ENCODE measurements at places on chromosomes 5 and 9.

DNA sequence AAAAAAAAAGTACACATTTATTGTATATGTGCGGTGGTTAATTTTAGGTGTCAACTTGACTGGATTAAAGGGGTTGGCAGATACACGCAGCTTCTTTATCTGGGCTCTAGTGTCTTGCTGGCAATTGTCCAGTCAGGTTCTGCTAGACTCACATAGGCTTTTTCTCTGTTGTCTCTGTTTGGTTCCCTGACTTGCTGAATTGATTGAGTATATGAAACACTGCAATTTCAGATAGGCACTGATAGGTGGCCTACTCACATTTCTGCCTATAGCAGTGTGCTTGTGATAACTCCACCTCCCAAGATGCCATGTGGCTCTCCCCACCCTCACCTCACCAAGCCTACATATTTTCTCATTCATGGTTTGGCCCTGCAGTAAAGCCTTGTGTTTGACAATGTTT lies 52.5 kb downstream of the AOPEP start:
- no peak for DNase-seq

DNA sequence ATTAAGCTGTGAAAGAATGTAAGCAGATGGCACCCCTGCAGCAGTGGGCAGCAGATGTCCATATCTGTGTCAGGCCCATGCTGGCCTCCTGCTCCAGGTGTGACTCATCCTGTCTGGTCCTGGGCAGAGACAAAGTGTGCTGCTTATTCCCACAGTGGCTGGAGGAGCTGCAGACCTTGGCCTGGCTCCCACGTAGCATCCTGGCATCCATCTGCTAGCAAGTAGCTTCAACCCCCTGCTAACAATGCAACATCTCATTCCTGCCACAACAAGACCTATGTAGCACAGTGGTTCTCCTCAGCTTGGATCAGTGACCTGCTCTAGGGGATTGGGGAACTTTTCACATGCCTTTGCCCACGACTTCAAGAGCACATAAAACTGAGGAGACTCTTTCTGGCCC lies 126.4 kb upstream of the SLC12A2 start:
- DNase-seq = peak; percentile 51

DNA sequence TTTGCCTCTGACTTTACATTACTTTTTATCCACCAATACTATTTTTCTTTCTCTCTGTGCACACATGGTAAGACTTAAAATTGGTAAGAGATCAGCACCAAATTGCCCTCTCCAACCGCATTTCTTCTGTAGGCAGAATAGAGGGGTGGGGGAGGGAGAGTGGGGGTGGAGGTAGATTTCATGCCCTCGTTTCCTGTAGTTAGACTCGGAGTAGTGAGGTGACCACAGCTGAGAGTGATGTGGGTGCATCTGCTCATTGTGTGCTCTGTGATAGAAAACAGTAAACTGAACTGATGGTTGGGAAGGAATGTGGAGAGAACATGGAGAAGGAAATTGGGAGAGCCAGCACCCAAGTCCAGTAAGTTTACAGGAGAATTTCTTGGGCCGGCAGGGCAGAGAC lies 498.3 kb downstream of the IRX1 start:
- DNase-seq = no peak

DNA sequence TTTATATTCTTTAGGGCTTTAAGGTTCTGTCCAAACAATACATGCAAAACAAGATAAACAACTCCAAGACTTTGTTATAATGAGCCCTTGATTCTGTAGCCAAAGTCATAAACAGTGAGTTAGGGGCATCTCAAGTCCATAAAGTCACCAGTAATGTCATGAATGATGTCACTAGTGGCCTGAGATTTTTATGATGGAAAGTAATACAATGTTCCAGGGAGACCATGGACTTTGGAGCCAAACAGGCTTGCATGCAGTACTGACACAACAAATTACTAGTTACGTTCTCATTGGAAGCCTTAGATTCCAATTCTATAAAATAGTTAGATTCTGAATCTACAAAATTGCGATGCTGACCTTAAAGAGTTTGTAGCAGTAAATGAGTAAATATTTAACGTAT lies 280.0 kb downstream of the HINT1 start:
- no peak for DNase-seq

- DNase-seq = no peak
These were observed 18.4 kb upstream of the ADRA1B start for GRCh38 chr5:159897786-159898393.

DNA sequence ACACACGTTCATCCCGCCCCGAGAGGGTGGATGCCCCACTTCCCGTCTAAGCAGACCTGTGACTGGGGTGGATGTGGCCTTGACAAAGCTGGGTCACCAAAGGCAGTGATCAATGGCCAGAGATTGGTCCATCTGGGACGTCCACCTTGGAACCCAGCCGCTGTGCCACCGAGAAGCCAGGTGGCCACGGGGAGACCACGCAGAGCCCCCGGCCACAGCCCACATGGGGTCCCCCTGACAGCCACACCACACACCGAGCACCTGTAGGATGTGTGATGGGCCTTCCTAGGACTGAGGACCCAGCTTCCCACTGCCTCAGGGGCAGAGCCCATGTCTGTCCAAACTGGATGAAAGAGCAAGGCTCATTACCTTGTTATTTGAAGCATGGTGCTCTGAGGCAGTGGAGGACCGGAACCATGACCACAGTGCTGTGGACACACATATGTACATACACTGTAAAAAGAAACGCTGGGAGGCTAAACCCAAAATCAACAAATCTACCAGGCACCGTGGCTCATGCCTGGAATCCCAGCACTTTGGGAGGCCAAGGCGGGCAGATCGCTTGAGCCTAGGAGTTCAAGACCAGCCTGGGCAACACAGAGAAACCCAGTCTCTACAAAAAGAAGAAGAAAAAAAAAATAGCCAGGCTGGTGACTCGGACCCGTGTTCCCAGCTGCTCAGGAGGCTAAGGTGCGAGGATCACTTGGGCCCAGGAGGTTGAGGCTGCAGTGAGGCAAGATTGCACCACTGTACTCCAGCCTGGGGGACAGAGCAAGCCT lies 50.1 kb downstream of the MRPL36 start:
- DNase-seq = no peak

DNA sequence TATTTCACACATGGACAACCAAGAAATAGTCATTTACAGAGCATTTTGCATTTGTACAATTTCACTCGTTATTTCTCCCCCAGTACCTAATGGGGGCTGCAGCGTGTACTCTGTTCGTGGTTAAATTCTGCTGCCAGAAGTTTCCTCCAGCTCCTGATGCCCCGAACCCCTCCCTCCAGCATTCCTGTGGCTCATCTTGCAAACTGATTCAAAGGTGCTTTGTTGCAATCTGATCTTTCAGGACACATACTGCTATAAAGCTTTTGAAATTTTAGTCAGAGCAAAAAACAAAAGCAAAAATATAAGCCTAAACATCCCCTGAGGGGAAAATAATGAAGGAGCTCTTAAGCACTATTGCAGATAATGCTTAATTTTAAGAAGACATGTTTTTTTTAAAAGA lies 27.7 kb downstream of the UBLCP1 start:
- no peak for DNase-seq

GRCh38 chr9:137716694-137717287 lies 98.0 kb downstream of the EHMT1 start:
- DNase-seq = no peak

DNA sequence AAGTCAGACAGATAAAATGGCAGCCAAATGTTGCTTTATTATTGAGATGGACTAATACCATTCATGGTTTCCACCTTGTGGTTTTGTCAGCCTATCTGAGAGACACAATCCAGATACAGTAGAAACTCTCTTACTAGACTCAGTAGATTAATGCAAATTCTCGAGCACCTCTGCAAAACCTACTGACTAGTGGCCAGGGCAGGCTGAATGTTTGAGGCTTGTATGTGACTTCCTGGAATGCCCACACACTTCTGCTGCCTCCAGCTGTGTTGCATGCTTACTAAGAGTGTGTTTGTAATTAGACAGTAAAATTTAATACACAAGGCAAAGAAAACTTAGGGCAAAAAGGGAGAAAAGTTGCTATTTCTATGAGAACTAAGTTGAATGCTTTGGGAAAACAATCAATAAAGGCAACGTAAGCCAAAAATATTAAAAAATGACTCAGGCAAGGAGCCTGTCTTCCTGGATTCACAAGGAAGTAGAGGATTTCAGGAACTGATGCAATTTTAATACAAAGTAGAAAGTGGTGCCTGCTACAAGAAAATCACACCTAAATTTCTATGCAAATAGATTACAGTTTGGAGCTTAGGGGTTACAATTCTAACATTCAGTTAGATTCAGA lies 30.2 kb upstream of the CCNG1 start:
- DNase-seq = no peak

DNA sequence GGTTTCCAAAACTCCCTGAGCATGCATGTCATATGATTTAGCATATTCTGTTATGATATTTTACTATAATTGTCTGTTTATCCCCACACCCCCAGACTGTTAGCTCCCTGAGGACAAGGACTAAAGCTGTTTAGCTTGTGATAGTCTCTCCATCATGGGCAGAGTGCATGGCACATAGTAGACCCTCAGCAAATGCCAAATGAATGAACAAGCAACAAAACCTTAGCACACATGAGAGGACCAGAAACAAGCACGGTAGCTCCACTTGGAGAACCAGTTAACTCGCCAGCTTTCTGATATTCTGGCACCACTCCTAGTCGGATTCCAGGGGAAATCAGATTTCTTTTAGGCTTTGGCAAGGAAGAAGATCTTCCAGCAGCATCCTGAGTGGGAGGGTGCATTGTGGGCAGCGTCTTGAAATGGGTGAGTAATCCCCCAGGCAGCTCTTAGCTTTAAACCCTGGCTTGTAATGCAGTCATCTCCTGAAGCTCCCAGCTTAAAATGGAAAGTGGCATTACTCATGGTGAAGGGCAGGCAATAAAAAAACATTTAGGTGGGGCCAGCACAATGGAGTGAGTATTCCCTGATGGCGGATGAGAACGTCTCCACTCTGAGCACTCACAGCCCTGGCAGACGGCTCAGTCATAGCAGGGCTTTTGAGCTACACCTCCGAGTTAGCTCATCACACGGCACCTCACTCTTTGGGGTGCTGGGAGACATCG lies 41.1 kb downstream of the FGF1 start:
- DNase-seq = peak; percentile 19

DNA sequence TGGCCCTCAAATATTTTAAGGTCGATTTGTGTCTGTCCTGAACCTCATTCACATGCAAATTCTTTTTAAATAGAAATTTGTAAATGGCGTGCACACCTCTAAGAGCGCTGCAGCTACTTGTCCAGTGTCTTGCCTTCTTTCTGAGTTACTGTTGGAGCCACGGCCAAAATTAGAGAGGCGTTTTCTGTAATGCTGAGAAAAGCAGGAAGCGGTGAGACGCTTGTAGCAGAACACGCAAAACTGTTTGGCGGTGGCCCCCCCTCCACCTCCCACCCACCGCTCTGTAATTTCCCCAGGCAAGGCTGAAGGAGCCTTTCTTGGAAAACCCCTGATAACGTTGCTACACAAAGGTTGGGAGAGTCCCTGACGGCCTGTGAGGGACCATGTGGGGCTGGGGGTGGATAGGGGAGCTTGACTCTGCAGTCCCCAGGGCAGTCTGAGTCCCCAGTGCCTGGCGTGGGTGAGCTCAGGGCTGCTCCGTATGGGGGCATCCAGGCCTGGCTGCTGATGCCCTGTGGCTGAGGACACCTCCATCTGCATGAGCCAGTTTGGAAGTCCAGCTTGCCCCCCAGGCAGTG lies 96.5 kb downstream of the GADD45G start:
- DNase-seq = no peak
